Astrocyte of the spinal cord (primary cell): ENCODE measurements at places on chromosomes 6 and 20.

GRCh38 chr6:30601436-30601814 is 15.6 kb downstream of the PPP1R10 start:
- no peak for DNase-seq

DNA sequence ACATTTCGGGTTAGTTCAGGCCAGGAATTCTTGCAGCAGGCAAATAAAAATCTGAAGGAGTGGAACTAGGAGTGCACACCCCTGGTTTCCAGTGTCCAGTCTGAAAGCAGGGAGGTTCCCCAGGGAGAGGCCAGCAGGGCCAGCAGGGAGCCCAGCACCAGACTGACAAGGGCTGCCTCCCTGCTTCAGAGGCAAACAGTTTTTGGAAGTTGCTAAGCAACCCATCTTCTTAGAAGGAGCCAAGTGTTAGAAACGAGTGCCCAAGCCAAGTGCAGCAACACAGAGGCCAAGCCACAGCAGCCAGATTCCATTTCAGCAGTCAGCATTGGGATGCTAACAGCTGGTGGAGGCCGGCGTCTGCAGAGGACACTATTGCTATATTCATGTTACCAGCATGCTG is 179.1 kb downstream of the SYNDIG1 start:
- peak; percentile 59 for DNase-seq

DNA sequence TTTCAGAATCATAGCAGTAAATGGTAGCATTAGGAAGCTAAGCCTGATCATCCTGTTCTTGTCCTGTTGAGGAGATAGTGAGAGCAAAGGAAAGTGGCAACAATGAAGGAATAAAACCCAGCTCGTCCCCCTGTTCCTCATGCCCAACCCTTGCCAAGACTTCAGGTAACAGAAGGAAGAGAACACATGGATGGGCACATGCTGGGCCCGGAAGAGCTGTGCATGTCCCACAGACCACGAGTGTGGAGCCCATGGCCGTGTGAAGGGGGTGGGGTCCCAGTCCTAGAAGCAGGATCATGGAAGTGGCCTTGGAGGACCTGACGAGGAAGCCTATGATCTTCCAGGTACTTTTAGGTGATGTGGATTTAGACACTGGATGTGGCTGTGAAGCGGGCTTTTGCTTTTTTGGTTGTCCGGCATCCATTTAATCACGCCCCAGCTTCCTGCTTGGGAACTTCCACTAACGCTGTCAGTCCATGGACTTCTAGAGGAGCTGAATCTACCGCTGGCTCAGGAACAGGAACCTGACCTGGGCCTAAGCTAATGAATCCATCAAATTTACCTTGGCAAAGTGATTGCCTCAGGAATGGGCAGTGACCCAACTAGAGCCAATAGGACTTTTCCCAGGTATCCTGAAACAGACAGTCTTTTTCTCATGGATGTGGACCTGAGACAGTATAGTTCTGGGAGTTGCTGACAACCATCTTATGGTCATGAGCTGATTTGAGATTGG is 79.3 kb upstream of the ARMC2 start:
- no peak for DNase-seq

- DNase-seq, result peak; percentile 98
These were observed 219.3 kb downstream of the ARHGAP18 start for GRCh38 chr6:129490521-129491255.

- peak; percentile 95 for DNase-seq
These were observed 165.4 kb upstream of the CITED2 start for GRCh38 chr6:139539852-139540251.

GRCh38 chr6:27867051-27867944 is 44.9 kb downstream of the OR2B2 start:
- peak; percentile 90 for DNase-seq

DNA sequence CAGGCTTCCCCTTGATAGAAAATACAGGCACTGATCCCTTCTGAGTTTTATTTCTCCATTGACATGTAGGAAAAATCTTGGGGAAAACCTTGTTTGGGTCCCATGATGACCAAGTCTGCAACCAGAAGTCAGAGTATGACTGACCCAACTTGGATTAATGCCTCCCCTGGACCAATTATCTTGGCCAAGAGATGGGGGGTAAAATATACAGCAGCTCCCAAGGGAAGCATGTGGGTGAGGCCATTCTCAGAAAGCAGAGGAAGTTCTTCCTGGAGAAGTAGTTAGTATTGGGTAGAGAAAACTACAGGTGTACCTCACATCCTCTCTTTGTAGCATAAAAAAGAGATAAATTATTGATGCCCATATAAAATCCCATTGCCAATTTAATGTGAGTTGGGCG is 285.2 kb upstream of the PLCB4 start:
- no peak for DNase-seq

DNA sequence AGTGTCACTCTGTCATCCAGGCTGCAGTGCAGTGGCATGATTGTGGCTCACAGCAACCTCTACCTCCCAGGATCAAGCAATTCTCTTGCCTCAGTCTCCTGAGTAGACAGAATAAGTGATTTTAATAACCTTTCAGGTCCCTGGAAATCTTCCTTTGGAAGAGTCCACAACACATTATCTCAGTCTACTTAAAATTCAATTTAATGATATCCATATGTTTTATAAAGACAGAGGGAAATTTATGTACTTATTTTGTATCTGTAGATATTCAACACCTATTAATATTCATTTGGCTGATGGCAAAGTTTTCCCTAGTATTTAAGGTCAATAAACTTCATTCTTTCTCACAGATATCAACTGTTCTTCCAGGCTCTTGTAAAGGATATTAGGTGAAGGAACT is 881.4 kb upstream of the GJE1 start:
- DNase-seq, result no peak

DNA sequence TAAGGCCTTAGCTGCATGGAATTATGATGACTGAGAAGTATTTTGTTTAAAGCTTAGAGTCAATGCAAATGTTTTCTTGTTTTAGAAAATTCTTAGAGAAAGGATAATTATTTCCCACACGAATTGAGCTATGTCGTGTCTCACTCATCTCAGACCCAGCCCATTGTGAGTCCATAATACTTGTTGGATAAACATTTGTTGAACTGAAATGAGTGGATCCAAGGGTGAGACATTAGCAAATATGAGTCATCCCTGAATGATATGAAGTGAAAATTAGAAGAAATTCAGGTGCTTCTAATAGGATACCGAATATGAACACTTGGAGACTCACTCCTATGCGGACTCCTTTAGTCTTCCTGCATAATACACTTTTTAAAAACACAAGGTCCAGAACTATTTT is 41.6 kb upstream of the ARMC2 start:
- no peak for DNase-seq

- DNase-seq, result no peak
These were observed 168.4 kb downstream of the TBXT start for GRCh38 chr6:165999279-165999678.

DNA sequence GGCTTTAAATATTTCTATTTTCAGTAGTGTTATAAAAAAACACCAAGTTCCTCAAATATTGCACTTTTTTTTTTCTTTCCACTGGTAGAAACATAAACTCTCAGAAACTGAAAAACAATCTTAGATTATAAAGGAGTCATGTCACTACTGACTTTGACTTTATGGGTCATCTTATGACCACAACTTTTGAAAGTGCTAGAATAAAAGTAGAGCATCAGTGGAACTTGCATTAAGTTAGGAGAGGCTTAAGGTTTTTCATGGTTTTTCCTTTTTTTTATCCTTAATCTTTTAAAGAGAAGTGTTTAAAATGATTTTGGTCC is 56.6 kb upstream of the SUPT3H start:
- no peak for DNase-seq
